Caki2 (cell line): ENCODE measurements at places on chromosomes 2 and 18.

DNA sequence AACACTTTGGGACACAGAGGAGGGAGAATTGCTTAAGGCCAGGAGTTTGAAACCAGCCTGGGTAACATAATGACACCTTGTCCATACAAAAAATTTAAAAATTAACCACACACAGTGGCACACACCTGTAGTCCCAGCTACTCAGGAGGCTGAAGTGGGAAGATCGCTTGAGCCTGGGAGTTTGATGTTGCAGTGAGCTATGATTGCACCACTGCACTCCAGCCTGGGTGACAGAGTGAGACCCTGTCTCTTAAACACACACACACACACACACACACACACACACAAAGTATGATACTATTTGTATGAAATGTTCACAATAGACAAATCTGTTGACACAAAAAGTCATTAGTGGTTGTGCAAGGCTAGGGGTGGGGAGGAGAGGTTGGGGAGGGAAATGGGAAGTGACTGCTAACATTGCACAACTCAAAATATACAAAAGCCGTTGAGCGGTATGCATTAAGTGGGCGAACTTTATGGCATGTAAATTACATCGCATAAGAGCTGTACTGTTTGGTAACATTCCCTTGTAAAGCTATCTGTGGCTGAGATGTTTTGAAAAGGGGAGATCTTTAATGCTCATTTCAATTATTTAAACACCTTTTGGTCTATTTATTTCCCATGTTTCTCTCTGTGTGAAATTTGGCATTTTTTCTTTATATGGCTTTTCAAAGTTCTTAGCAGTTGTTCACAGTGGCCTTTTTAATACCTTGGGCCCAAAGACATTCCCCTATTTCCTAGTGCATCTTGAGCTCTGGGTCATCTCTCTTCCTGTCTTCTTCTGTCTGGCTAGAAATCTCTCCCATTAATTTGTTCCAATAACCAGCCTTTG, 58.9 kb upstream of the ZNF516 start:
- DNase-seq, result no peak

- no peak for DNase-seq
Observed at GRCh38 chr2:63874204-63875130, 32.8 kb downstream of the UGP2 start.

DNA sequence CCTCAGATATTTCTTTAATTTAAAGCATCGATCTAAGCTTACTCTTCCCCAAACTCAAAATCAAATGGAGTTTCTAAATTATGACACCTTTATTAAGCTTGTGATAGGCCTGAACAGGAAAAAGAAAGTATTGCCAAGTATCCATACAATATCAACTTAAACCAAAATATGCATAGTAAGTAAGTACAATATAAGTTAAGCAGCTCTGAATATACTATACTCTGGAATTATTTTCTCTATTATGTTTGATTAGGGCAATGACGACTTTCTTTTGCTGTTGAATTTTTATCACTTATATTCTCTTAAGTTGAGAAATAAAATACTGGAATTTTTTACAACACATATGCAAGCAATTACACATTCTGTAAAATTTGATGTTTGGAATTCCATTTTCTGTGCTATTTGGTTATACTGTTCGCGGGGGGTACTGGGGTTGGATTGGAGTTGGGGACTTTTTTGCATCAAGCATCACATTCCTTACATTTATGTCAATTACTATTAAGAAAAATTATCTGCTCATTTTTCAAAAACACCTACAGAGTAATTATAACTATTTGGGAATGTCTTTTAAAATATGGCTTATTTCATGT, 2.2 kb downstream of the COL5A2 start:
- no peak for DNase-seq

GRCh38 chr2:120109186-120110061, 96.5 kb downstream of the EPB41L5 start:
- peak; percentile 23 for DNase-seq

GRCh38 chr2:239245872-239246721, 154.7 kb downstream of the HDAC4 start:
- DNase-seq, result peak; percentile 65

- no peak for DNase-seq
Observed at GRCh38 chr2:180360283-180360618, 353.2 kb upstream of the CWC22 start.
